Germinal center (tissue), 1 donor: ENCODE measurements at places on chromosomes 3 and 15.

DNA sequence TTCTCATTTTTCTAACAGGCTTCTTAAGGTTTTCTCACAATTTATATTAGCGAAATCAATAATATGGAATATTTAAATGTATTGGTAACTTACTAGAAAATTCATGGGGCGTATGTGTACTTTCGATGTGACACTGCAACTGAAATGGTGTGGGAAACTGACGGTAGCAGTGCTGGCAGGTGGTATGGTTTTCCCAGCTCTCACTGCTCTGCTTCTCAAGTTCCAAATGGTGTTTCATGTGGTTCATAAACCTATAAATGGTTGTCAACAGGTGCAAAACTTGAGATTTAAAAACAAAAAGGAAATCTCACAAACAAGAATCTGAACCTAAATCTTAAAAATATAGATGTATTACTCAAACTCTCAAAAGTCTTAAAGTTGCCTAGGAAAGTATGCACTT lies 54.7 kb downstream of the ZNF280D start:
- DNase-seq: no peak

- no peak for DNase-seq
Measured at GRCh38 chr15:93865586-93865985, 365.8 kb upstream of the MCTP2 start.

GRCh38 chr15:100466073-100466472 lies 62.7 kb downstream of the CERS3 start:
- DNase-seq: no peak

DNA sequence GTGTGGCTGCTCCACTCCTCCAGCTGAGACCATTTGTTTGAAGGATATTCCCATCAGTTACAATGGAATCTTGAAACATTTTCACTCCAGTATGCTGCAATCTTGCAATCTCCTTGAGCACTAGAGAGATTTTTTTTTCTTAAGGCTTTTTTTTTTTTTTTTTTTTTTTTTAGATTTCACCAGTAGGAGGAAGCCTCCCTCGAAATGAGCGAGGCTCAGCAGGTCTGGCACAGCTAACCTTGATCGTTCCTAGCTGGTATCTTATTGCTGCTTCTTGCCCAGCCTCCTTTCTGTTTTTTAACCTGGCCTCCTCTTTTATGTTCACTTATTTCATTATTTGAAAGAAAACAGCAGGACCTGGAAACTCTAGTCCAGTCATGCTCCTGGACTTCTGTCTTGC lies 48.1 kb downstream of the RAP2B start:
- no peak for DNase-seq

DNA sequence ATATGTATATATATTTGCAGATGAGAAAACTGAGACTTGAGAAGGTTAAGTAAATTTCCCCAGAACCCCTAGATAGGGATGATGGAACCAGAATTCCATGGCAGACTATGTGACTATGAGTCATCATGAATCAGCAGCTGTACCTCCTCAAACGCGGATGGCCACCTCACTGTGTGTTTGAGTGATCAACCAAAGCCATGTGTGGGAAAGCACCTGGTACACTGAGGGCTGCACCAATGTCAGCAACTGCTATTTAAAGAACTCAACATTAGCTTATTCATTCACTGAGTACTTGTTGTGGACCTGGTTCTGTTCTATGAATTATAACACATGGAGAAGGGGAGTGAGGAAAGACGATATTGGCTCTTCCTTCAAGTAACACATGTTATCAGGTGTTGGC lies 377.0 kb downstream of the GAP43 start:
- no peak for DNase-seq

DNA sequence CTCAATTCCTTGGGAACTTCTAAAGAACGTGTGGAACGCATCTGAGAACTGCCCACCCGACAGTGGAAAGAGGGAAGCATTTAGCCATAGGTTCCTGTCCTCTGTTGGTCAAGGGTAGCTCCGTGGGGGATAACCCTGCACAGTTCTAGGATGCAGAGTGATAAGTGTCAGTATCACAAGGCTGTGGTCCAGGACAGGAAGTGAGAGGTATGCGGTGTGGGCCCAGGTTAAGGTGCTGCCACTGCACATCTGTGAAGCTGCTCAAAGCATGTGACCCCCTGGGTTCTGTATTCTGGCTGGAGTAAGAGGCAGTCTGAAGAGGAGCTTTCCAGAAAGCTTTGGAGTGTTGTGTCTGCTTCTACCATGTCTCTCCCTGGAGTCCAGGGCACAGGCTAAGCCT lies 51.7 kb upstream of the HES1 start:
- DNase-seq: no peak

GRCh38 chr15:92466834-92467233 lies 73.2 kb downstream of the ST8SIA2 start:
- no peak for DNase-seq

- no peak for DNase-seq
Measured at GRCh38 chr3:126743350-126743749, 39.3 kb downstream of the CHCHD6 start.

- DNase-seq: no peak
Measured at GRCh38 chr3:100936931-100937330, 56.3 kb downstream of the ABI3BP start.

- DNase-seq: no peak
Measured at GRCh38 chr15:99752556-99752955, 19.3 kb upstream of the LYSMD4 start.

- DNase-seq: no peak
Measured at GRCh38 chr3:67416703-67417102, 237.7 kb downstream of the SUCLG2 start.

DNA sequence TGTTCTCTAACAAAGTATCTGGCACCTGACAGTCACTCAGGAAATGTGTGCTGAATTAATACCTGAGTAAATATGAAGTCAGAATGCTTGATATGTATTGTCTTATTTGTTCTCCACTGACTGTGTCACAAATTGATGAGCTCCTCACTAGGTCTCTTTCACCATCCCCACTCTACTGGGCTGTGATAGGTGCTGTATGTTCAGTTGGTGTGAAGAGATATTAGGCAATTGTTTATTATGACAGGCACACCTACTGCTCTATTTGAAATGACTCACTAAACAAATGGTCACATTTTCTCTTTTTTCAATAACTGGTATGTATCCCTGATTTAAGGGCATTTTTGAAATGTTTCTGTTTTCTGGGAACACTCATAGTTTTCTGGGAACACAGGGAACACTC lies 25.2 kb upstream of the CCDC39 start:
- no peak for DNase-seq

DNA sequence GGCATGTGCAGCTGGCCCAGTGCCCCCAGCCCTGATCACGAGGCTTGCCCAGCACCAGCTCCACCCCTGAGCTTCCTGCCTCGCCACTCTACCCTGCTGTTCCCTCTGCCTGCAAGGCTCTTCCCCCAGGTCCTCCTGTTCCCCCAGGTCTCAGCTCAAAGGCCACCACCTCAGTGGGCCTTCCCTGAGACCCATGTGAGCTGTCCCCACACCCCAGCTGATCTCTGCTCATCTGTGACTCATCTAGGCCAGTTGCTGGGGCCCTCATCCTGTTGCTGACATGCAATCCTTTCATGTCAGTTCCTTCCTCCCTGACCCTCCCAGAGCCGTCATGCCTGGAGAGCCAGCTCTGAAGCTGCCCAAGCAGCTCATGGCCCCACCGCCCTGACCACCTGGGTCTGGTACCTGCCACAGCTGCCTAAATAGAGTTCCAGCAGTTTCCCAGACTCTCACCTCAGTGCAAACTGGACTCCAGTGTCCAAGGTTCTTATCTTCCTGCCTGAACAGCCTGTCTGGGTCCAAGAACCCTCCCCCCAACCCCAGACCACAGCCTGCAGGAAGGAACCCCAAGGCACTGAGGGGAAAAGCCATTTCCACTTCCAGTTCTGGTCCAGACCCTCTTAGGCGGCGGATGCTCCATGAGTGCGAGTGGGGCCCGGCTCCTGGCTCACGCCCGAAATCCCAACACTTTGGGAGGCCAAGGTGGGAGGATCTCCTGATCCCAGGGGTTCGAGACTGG lies 116.6 kb upstream of the IQSEC1 start:
- no peak for DNase-seq

DNA sequence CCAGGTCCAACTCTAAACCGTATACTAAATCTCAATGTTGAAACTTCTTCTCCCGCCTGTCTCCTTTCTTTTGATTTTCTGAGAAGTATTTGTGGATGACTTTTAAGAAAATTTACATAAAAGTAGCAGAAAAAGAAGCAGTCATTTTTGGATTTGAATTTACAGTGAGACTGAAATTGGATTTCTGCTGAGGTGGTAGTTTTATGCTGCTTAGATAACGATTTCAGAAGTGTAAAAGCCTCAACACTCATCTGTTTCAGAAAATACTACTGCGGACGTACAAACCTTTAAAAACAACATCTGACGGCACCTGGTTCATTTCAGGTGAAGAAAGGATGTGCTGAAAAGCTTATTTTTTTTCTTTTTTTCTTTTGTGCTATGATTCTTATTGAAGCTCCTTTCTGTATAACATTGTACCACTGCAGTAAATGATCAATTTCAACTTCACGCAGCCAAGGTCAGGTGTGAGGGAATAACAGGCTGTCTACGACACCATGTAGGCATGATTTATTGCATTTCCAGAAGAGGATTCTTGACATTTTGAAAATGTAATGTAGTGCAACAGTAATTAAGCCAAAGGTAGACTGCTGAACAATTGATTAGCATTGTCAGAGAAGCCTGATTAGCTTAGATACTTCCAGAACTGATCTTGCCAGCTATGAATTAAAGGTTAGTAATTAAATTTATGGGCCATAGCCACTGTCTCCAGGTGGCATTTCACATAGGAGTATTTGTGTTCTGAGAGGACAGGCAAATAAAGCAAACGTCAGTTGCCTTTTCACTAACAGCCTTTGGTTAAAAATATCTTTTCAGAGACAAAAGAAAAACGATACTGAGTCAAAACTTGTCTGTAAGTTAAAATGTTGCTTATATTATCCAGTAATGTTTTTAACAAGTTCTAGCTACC lies 134.6 kb upstream of the KBTBD8 start:
- no peak for DNase-seq

DNA sequence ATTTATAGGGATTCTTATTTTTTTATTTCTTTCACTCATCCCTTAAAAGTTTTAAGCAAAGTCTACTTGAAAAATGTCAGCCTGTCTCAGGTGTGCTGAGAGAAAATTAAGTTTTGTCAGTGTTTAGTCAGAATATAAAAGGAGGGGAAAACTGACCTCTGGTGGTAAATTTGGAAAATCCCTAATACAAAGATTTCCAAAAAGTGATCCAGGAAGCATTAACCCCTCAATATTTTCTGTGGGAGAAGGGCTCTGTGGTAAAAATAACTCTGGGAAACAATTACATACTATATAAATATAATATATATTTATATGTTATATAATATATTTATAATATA lies 41.0 kb upstream of the FRMD4B start:
- no peak for DNase-seq

- DNase-seq: no peak
Measured at GRCh38 chr3:33883951-33884561, 85.6 kb downstream of the PDCD6IP start.

DNA sequence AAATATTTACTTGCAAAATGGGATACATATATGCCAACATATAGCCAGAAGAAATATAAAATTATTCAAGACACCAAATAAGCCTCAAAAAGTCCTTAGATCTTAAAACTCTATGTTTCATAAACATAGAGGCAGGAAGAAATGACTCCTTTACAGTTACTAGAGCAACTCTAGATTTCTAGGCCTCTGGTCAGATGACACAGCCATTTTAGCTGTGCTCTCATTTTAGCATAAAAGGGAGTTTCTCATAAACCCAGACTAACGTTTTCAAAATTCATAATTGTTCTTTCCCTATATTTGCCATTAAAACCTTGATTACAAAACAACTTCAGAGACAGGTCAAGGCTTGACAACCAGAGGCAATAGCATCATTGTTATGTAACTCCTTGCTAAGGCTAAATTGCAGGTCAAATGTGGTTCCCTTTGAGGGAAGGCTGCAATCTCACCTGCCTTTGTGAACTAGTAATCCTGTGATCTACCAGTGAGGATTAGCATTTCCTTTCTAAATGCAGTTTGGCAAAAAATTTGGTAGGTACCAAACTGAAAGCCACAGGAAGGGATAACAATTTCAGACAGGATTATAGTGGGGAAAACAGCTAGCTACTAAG lies 8.2 kb downstream of the THOC7 start:
- DNase-seq: no peak

GRCh38 chr3:4297486-4297885 lies 5.7 kb upstream of the SETMAR start:
- no peak for DNase-seq

GRCh38 chr3:102193255-102193654 lies 241.6 kb upstream of the ZPLD1 start:
- DNase-seq: no peak

- DNase-seq: no peak
Measured at GRCh38 chr3:4670352-4670751, 177.2 kb downstream of the ITPR1 start.

- no peak for DNase-seq
Measured at GRCh38 chr3:125024817-125025216, 31.0 kb downstream of the HEG1 start.

GRCh38 chr3:64242435-64242834 lies 17.2 kb upstream of the PRICKLE2 start:
- DNase-seq: no peak

DNA sequence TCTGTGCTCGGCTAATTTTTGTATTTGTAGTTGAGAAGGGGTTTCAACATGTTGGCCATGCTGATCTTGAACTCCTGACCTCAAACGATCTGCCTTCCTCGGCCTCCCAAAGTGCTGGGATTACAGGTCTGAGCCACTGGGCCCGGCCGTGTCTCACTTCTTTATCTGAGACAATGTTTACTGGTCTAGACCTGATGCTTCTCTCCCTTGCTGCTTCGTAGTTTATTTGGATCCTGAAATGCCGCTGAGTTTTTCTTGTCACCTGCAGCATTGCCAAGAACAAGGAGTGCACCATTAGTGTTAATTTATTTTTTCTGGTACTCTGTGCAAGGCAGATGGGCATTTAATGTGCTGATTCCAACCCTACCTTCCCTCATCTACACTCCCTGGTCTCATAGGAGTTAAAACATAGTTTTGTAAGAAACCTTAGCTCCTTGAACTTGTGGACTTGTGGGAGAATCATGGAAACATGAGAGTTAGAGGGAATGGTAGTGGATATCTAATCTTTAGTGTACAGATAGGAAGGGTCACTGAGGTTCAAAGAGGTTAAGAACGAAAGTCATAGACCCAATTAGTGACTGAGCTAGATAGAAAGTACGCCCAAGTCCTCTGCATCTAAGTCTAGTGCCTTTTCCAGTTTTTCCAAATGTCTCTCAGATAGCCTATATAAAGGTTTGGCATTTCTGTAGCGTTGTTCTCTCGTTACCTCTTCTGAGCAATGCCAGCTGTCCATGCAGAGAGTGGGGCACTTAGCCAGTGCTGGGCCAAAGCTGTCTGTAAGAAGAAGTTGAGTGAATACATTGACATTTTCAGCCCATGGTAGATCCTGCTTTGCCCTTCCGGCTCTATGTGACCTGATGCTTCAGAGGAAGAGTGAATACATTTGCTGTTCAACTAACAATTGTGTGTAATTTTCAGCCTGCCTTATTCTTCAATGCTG lies 244.1 kb downstream of the LPP start:
- no peak for DNase-seq

GRCh38 chr15:69086427-69087204 lies 72.1 kb downstream of the NOX5 start:
- no peak for DNase-seq
